ENCODE measurements at places on chromosomes 5 and 9.

GRCh38 chr5:53469946-53470687 is 10.3 kb upstream of the FST start:
- no peak for DNase-seq

DNA sequence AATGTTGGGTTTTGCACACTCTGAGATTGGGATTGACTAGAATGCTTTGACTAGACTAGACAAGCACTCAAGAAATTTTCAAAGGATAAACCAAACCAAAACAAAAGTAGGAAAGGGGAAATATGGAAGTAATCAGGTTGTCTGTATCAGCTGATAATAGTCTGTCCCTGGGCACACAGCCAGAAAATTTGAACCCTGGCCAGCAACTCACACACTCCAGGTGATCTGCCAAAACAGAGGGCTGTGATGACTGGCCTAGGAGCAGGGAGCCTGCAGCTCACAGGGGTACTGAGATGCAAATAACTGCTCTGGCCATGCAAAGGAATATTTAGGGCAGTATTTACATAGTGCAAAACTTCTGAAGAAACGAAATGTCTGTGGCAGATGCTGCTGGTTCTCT is 112.3 kb upstream of the SMIM23 start:
- no peak for DNase-seq

- DNase-seq = no peak
These were observed 2.3 kb downstream of the UHRF2 start for GRCh38 chr9:6415266-6415665.

GRCh38 chr5:173283318-173284288 is 44.6 kb downstream of the STC2 start:
- peak; percentile 80 for DNase-seq

GRCh38 chr5:7856855-7857254 is 5.9 kb upstream of the CFAP90 start:
- no peak for DNase-seq

DNA sequence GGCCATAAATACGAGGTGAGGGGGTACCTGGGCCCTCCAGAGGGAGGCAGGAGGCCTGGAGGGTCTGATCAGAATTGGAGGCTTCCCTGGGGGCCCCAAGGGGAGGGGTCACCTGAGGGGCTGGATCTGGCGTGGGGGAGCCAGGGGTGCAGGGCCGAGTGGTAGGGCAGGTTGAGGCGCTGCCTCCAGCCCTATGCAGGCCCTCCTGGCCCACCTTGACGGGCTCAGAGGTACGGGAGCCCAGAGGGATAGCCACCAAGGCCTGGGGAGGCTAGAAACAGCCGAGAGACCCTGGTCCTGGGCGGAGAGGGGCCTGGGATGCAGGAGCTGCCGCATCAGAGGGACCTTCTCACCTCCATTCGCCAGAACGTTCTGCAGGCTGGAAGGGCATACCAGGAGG is 24.3 kb downstream of the LHX3 start:
- no peak for DNase-seq

DNA sequence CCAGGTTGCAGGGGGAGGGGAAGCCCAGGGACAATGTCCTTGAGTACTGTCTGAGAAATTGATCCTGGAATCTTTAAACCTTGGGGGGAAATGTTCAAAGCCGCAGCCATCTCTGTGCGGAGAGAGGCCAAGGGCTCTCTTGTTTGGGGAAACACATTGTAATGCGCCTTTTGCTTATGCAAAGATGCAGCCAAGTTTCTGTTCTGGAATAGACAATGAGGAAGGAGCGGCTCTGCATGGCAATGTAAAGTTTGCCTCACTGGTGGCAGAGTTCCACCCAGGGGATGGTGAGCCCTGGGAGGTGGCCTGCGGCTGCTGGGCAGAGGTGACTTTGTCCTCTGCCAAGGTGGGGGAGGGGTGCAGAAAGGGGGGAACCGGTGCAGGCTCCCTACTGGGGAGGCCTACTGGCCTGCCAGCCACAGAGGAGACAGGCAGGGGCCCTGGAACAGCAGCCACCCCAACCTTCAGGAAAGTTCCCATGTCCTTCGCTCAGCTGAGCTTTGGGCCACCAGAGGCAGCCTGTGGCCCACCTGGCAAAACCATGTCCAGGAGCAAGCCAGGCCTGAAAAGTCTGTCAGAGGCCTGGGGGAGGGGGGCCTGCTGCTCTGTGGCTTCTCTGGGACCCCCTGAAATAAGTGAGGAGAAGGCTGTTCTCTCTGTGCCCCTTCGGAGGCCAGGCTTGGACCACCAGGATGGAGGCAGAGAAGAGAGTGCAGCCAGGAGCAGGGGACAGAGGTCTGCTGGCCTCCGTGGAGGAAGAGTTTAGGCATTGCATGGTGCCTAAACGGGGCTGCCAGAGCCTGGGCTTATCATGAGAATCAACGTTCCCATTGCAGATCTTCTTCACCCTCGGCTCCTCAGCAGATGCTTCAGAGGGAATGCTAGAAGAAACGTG is 127.8 kb downstream of the ZNF354C start:
- no peak for DNase-seq

DNA sequence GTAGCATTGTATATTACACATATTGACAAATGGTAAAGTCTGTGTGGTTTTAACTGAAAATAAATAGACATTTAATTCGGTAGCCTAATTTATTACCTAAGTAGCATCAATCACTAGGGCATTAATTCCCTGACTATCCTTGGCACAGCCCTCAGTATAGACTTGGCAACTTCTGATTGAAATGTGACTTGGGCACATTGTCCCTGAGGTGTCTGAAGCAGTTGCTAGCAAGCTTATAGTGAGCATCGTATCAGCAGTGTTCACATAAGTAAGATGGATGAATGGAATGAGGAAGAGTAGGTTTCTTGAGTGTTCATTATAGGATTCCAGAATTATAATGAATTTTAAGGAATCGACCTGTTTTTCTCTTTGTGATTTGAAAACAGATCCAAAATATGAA is 16.1 kb downstream of the LURAP1L start:
- DNase-seq = no peak

DNA sequence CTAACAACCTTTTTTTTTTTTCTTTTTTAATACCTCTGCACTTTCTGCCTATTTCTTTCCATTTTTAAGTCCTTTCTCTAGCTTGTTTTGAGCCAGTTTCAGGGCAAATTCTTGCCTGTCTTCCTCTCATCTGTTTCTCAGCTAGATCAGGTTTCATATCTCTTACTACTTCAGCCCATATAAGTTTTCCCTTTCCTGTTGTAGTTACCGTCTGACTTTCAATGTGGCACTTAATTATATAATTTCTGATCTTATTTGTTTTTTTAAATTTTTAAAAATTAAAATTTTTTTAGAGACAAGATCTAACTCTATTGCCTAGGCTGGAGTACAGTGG is 104.7 kb upstream of the ELL2 start:
- no peak for DNase-seq

GRCh38 chr5:126914801-126915436 is 115.4 kb downstream of the MARCHF3 start:
- DNase-seq = no peak

- DNase-seq = no peak
These were observed 65.7 kb upstream of the SHB start for GRCh38 chr9:38134611-38135237.

DNA sequence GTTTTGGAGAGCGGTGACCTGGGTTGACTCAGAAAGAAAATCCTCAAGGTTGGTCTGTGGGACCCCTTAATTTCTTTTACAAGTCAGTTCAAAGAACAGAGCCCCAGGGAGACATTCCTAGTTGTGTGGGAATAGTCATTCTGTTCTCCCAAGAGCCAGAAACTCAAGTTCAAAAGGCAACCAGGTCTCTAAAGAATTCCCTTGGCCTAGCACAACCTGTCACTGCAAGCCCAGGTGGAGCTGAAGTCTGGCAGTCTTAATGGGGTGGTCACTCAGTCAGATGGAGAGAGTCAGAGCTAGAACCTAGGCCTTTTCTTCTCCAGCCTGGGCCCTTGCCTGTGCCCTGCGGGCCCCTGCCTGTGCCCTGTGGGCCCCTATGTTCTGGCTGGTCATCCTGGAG is 37.5 kb upstream of the CDKN2AIPNL start:
- DNase-seq = no peak

DNA sequence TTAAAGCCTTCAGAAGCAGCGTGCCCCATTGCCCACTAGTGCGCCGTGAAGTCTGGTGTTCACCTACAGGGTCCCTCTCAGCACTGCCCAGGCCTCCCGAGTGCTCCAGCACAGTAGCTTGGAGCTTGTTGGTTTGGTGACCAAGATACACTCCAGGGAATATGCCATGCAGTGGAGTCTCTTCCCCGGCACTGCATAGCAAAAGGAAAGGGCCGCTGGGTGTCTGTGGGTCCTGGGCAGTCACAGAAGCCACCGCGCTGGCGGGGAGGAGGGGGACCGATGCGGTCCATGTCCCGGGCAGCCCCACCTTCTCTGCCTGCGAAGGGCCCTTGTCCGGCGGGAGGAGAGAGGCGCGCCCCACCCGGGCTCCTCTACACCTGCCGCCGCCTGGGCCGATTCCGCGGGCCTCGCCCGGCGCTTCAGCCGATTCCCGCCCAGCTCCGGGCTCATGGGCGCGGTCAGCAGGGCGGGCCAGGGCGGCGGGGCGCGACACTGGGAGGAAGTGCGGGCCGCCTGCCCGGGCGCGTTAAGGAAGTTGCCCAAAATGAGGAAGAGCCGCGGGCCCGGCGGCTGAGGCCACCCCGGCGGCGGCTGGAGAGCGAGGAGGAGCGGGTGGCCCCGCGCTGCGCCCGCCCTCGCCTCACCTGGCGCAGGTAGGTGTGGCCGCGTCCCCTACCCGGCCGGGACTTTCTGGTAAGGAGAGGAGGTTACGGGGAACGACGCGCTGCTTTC is at the start of gene SYK:
Gene SYK (plus strand): TSS at position 579 of the 732 bp plus-strand sequence. CDS start 42,080 bp downstream, outside the sequence.
- peak; percentile 29 for DNase-seq

DNA sequence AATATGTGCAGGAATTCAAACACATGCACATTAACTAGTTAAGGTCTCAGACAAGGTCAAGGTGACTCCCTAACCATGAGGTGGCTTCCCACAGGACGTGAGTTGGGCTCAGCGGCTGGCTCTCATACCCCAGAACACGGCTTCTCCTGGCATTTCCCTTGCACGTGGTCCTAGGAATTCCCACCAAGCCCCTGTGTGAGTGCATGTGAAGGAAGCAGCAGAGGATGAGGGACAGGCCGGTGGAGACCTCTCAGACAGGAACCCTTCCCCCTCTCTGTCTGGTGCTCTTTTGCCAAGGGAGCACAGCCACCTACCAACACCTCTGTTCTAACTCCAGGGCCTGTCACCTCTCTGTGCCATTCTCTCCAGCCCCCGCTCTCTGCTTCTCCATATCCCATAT is 271.0 kb downstream of the FSTL4 start:
- no peak for DNase-seq

GRCh38 chr9:21607576-21607975 is 125.5 kb upstream of the IFNE start:
- no peak for DNase-seq

- no peak for DNase-seq
These were observed 130.6 kb upstream of the ADRA1B start for GRCh38 chr5:159785656-159786055.

DNA sequence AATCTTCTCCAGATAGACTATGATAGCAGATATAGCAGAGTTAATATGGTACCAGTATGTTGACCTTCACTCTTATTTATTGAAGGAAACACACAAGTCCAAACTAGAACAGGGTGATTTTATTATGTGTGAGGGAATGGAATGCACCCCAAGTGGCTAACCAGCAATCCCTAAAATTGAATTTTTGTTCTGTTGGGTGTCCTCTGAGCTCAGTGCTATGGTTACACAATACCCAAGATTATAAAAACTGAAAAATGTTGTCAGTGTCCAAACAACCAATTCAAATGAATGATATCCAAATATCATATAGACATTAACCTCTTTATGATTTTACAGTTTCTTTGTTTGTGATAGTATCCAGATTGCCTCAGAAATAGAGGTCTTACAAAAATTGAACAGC is 60.9 kb downstream of the NNT start:
- DNase-seq = no peak

- peak; percentile 29 for DNase-seq
These were observed 250.5 kb downstream of the DENND1A start for GRCh38 chr9:123679330-123679987.

- DNase-seq = no peak
These were observed 245.1 kb upstream of the MEF2C start for GRCh38 chr5:89128092-89128491.

GRCh38 chr5:141872496-141873356 is 5.5 kb downstream of the PCDH1 start:
- no peak for DNase-seq

- DNase-seq = no peak
These were observed 57.9 kb downstream of the TGFBR1 start for GRCh38 chr9:99162759-99163364.

DNA sequence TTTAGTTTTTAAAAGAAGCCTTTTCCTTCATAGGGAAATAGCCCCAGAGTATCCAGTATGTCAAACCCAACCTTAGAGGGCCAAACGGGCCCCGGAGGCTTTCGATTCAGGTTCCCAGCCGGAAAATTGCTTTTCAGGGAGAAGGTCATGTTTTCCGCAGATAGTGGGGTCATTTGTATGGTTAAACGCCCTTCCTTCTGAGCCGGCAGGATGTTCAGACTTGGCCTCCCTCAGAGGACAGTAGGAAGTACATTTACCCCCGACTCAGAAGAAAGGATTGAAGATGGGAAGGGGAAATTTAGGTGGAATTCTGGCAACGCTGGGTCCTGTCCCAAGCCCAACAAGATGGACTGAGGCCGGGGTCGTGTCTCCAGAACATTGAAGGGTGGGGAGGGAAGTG is 195.2 kb downstream of the AOPEP start:
- no peak for DNase-seq

DNA sequence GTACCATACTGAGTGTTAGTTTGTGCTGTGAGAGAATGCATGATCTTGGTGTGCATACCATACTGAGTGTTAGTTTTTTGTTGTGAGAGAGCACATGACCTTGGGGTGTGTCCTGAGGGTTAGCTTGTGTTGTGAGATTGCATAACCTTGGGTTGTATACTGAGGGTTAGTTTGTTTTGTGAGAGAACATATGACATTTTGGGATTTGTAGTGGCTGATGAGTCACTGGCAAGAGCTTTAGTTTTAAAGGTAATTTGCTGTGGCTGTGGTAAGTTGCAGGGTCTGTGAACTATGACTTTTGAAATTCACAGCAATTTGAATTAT is 1068.3 kb upstream of the EDIL3 start:
- DNase-seq = no peak

GRCh38 chr9:105593145-105593544 is 35.2 kb downstream of the FKTN start:
- no peak for DNase-seq

GRCh38 chr9:133656211-133657119 is 20.3 kb downstream of the DBH start:
- DNase-seq = no peak

DNA sequence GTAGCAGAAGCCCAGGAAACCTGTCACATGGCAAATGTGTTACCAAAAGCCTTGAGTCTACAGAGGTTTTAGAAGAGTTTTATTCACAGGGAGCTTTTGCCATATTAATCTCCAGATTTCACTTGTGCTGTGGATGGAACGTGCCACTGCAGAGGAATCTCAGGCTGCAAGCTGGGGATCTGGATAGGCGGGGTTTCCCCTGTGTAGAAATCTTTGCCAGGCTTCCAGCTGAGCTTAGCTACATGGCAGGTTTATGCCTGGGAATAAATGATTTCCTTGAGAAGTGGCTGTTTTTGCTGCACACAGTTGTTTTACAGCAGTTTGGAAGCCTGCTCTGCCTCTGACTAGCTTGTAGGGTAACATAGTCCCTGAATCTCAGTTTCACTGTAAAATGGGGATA is 224.6 kb upstream of the PLPPR1 start:
- no peak for DNase-seq

Data from activated naive CD8-positive, alpha-beta T cell treated with anti-CD3 and anti-CD28 coated beads, Interleukin-2, amount 50 U/mL, for 24 hours (primary cell).